ENCODE measurements at places on chromosomes 12 and 14.

DNA sequence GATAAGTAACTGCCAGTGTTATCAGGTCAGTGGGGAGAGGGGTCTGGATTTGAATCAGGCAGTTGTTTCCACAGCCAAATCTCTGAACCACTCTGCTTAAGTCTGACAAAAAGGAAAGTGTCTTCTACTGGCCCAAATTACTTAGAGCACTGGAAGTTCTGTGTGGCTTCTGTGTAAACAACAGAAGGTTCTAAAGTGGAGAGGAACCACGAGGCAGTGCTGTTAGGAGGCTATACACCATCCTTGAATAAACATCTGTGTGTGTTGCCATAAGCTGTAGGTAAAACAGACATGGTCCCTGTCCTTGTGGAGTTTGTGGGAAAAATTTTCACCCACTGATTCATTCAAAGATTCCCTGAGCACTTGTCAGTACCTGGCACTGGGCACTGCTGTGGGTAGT, 50.0 kb downstream of the GALNT4 start:
- DNase-seq: no peak

DNA sequence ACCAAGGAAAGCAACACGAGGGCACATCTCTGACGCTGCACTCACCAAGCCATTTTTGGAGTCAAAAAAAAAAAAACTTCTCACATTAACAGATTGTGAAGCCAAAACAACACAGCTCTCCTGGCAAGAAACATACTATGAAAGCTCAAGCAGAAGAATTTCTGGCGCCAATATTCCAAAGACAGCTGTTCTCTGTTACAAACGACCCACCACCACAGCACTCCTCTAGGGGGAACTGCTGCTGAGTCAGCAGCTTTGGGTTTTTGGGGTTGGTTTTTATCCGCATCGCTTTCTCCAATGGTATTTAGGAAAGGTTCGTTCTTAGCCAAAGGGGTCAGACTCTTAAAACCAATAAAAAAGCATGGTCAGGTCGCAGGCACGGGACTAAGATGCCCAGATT, 379.4 kb downstream of the RPS29 start:
- DNase-seq: no peak

DNA sequence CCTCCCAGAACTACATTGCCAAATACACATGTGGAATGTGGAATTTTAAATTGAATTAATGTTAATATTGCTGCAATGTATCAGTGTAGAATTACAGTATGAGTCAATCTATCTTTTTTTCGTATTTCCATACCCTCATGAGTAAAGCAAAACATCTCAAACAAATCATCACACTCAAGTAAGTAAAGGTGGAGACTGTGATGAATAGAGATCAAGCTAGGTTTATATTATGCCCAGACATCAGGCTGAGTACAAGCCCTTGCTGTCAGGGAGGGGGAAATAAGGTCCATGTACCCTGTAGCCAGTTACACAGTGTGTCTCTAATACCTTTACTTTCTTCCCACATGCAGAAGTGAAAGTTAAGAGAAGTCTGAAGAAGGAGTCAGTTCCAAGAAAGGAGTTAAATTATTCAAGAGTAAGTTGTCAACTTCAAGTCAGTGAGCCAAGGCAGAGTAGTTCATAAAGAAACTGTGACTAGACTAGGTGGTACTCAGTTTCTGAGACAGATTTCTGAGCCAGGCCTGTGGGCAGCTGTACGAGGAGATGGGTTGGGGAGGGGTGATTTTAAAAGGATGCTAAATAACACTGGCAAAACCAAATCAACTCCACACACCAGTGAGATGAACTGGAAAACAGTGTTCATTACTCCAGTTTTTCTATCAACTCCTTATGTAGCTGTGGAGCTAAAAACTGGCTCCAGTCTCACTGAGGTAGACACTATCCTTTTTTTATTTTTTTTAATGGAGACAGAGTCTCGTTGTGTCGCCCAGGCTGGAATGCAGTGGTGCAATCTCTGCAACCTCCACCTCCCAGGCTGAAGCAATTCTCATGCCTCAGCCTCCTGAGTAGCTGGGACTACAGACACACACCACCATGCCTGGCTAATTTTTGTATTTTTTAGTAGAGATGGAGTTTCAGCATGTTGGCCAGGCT, 23.8 kb upstream of the STK38L start:
- no peak for DNase-seq

DNA sequence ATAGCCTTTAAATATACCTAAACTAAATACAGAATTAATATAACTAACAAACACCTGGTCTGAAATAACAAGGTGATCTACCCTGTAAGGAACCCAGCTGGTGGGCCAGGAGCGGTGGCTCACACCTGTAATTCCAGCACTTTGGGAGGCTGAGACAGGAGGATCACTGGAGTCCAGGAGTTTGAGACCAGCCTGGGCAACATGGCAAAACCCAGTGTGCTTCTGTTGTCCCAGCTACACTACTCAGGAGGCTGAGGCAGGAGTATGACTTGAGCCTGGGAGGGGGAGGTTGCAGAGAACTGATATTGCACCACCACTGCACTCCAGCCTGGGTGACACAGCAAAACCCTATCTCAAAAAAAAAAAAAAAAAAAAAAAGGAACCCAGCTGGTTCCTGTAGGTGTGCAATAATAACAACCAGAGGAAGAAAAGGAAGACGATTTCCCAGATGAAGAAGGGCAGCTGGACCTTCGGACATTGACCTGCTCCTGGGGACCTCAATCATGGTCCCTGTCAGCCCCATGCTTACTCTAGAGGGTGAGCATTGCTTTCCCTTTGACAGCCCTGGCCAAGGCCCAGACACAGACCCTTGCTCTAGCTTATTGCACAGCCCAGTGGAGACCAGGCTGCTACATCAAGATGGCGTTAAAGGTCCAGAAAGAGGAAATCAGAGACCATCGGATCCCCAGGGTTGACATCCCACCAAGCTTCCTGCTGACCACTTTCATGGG, 5.4 kb downstream of the FOS start:
- peak; percentile 33 for DNase-seq

- peak; percentile 87 for DNase-seq
Observed at GRCh38 chr14:105527826-105528585, 1.6 kb downstream of the TMEM121 start.

DNA sequence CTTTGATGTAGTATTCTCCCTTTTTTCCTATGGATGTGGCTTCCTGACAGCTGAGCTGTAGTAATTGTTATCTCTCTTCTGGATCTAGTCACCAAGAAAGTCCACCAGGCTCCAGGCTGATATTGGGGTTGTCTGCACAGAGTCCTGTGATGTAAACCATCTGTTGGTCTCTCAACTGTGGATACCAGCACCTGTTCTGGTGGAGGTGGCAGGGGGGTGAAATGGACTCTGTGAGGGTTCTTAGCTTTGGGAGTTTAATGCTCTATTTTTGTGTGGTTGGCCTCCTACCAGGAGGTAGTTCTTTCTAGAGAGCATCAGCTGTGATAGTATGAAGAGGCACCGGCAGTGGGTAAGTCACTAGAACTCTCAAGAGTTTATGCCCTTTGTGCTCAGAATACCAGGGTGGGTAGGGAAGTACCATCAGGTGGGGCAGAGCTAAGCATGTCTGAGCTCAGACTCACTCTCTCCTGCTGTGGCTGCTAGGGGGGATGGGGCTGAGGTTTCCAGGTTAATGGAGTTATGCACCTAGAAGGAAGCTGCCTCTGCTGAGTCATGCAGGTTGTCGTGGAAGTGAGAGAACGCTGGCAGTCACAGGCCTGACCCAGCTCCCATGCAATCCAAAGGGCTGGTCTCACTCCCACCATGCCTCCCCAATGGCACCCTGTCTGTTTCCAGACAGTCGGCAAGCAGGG, 3.0 kb upstream of the TAS2R14 start:
- no peak for DNase-seq

GRCh38 chr12:95262808-95263207, 45.2 kb downstream of the VEZT start:
- no peak for DNase-seq

DNA sequence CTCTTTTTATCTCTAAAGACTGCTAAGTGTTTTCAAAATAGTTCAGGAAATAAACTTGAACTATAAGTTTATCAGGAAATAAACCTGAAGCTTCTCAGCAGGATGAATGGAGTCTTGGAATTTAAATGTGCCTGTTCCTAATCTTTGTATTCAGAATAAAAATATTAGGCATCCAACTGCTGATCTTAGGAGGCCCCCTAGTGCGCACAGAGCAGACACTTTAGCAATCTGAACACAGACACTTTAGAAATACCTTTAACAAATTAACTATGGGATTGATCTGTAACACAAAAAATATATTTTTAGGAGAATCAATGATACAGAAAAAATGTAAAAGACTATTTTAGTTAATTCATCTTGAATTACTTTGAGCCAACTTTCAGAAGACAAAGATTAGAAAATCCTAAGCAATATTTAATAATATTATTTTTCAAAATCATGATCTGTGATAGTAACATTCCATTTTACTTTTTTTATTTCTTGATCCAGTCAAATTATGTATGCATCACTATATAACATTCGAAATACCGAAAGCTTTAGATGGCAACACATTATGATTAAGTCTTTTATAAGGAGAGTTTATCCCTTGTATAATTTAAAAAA, 80.9 kb downstream of the SLC41A2 start:
- no peak for DNase-seq

DNA sequence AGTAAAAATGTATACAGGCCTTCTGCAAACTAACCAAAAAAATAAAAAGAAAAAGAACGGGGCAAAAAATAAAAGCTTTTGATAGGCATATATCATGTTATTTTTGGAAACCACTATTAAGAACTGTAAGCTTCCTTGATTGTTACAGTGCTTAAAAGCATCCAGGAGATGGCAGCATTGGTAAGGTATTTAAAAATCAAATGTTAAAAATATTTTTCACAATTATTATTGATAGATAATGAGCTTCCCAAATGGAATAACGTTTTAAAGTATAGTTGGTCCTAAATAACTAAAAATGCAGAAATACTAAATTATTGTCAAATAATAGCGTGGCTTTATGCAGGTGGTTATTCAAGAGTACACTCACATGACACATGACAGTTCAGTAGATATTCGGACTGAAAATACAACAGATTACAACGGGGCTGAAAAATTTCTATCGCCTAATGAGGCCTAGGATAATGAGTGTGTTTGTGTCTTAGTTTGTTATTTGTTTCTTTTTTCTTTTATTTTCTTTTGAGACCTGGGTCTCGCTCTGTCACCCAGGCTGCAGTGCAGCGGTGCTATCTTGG, 127.2 kb upstream of the ATF7IP start:
- DNase-seq: no peak

DNA sequence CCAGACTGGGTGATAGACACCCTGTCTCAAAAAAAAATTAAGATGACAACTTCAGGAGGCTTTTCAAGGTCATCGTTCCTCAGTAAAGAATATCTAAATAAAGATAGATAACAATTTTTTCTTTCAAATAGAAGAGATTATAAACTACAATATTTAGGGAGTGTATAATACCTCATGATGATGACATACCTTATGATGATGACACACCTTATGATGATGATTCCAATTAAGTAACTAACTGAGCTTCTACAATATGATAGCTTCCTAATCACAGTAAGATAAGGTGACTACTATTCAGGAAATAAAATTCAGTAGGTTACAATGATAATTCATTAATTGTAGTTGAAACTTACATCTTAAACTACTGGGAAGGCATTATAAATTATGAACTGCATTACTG, 40.4 kb downstream of the KITLG start:
- DNase-seq: no peak

DNA sequence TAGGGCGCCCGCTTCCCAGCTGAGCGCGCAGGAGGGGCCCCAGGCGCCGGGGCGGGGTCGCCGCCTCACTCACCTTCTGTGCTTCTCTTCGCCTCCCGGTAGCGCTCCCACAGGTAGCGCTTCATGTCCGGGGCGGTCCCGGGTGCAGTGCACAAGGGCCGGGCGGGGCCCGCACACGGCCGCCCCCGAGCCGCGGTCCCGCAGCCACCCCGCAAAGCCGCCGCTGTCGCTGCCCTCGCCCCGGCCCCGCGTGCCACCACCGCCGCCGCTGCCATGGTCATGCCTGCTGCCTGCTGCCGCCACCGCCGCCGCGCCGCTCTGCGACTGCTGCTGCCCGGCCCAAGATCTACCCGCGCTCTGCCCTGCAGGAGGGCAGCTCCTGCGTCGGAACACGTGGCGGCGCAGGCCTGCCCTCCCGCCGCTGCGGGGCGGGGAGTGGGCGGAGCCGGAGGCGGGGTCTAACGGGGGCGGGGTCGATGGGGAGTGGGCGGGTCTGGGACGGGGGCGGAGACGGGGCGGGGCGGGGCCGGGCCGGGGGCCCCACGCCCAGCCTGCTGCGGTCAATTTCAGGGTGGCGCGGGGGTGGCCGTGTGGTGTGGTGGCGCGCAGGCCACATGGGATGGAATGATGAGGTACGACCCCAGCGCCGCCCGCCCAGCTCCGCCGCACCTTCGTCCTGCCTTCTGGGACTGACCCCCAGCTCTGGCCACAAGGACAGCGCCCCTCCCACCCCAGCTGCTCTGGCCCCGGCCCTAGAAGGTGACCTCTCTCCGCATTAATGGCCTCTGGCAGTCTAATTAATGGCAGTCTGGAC, at the start of gene NT5DC3:
NT5DC3 (minus strand) TSS at position 359 of the 814 bp plus-strand sequence; CDS start at position 281, 78 bp downstream.
- DNase-seq: peak; percentile 88

DNA sequence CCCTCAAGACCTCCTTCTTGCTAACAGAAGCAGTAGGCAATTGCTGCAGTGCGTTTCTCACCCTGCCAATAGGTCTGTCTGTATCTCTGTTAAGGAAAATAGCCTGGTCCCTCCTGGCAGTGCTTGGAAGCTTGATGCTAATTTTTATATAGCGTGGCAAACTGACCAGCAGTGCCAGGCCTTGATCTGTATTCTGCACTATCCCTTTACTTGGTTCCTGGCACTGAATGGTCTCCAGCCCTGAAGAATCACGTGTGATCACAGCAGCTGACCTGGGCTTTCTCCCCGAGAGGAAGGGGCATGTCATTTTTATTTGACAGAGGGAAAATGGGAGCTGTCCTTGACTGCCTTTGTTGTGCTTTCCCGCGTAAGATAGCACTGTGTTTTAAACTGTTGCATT, 48.7 kb upstream of the TRAF3 start:
- no peak for DNase-seq

DNA sequence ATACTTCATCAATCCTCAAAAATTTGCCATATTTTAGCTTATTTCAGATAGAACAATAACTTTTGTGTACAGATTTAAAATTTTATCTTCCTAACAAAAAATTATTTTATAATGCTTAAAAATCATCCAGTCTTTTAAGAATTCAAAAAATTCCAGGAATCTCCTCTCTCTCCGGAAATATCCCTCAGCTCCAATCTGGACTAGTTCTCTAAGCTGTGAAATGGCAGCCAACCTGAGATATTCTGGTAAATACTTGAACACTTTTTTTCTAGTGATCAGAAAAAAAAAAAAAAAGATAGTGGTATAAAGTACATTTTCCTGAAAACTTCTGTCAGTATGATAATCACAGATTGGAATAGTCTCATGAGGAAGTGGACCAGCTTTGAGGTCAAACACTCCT, 57.6 kb downstream of the SSPN start:
- no peak for DNase-seq

- DNase-seq: no peak
Observed at GRCh38 chr12:96249196-96250118, 55.3 kb downstream of the ELK3 start.

GRCh38 chr12:47863467-47863866, 41.3 kb downstream of the VDR start:
- no peak for DNase-seq

- DNase-seq: no peak
Observed at GRCh38 chr14:61372842-61373555, 51.6 kb downstream of the PRKCH start.
